ENCODE measurements at places on chromosomes 16 and 17. TPM values are rescaled to one million over a fixed set of nuclear protein-coding genes. Genes with fewer than 3 reads are reported as not detected.

The HSD17B1 gene
- total RNA-seq: 0.39 TPM

The CHRNE gene
- total RNA-seq: 49.3 TPM

The DOC2A gene
- total RNA-seq: not detected

The SMIM22 gene
- total RNA-seq: not detected

The ARHGDIG gene
- 5.9 TPM for total RNA-seq

The IFT20 gene
- 15.6 TPM for total RNA-seq

The MGRN1 gene
- 35.6 TPM for total RNA-seq

The KATNB1 gene
- total RNA-seq: 11.7 TPM

The SLC6A2 gene
- total RNA-seq: not detected

The HEATR9 gene
- not detected for total RNA-seq

GRCh38 chr16:70706948-70707465, 21.2 kb upstream of the MTSS2 start:
- no peak for DNase-seq

GRCh38 chr16:85567101-85567866, 45.8 kb upstream of the GSE1 start:
- no peak for DNase-seq

GRCh38 chr16:4271176-4272113, 1.4 kb downstream of the TFAP4 start:
- DNase-seq: peak; percentile 93

GRCh38 chr17:8292639-8293395, 2.4 kb downstream of the SLC25A35 start:
- no peak for DNase-seq

DNA sequence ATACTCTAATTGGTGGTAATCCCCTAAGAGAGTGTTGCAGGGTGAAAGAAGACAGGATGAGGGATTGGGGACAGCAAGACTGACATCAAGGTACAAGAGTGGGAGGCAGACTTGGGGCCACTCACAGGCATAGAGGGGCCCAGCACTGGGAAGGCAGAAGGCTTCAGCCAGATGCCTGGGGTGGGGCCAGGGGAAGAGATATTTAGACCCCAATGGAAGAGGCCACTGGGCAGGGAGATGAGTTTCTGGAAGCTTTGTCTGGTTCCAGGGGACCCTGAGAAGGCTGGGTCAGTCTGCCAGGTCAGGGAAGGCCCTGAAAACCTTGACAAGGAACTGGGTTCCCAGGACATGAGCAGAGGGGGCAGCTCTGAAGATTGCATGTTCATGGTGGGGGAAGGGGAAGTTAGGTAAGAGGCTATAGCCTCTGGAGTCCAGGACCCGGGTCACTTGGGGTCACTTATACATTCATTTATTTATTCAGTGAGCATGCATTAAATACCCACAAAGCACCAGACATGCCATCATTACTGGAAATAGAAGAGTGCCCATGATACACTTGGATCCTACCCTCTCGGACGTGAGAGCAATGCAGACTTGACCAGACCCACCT, 92.9 kb downstream of the TMEM132E start:
- DNase-seq: peak; percentile 42

- no peak for DNase-seq
Measured at GRCh38 chr17:75832164-75832651, 12.0 kb downstream of the UNC13D start.

GRCh38 chr16:75192606-75193264, 14.2 kb downstream of the CTRB2 start:
- no peak for DNase-seq

DNA sequence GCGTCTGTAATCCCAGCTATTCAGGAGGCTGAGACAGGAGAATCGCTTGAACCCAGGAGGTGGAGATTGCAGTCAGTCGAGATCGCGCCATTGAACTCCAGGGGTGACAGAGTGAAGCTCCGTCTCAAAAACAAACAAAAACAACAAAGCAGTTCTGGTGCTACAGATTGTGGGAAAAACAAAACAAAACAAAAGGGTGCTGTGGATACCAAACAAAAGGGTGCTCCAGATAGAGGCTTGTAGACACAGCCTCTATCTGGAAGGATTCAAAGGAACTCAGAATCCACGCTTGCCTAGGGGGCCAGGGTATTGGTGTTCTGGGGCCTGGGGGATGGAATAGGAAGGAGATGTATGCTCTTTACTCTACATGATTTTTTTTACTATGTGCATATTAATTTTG, 2.5 kb downstream of the MYLK3 start:
- no peak for DNase-seq

DNA sequence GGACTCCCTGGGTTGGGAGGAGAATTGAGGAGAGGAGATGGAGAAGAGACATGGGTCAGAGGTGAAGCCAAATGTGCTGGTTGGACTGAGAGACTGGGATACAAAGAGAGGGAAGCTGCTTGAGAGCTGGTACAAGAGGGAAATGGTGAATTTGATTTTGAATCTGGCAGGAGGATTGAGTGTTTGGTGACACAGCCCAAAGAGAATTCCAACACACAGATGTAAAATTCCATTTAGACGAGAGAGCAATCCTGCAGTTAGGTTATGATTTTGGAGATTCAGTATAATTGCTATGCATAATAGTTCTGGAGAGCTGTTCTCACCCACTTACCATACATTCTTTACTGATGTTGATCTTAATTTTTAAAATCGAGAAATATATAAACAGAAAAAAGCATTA, 57.7 kb downstream of the HSD17B2 start:
- DNase-seq: no peak

DNA sequence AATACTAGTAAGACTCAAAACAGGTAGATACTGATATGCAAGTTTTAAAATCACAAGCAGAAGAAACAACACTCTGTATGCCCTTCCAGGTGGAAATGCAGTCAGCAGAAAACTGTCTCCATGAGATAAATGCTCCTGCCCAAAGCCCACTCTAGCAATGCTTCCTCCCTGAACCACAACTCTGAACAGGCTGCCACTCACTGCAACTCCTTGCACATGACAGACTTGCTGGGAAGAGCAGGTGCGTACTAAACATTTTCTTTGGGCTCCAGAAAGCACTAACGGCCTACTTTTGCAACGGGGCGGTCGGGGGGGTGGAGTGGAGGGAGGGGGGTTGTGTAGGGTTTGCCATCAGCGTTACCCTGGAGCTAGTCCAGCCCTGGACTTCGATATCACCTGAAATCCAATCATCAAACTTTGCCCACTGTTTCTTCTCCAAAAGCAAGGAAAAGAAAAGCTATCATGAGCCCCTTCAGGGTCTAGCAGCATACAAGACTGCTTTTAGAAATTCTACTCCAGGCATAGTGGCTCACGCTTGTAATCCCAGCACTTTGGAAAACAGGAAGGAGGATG, 46.1 kb downstream of the ANKRD11 start:
- no peak for DNase-seq

DNA sequence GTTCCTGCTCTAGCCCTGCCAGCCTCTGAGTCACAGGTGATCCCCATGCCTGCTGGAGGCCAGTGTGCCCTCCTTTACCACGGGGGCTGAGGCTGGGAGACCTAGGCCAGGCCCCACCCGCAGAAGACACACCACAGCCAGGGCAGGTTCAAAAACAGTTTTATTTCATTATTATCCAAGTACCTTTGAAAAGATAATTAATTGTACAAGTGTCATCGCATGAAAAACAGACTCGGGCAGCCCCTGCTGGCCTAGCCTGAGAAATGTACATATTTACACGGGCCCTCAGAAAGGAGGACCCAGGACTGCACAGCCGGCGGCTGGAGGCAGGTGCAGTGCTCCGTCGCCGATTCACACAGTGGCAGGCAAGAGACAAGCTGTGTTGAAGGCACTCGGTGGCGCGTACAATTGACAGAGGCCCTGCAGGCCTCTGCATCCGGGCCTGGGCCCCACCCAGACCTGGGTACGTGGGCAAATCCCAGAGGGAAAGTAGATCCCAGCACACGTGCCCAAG, 4.4 kb downstream of the PDIA2 start:
- DNase-seq: no peak

DNA sequence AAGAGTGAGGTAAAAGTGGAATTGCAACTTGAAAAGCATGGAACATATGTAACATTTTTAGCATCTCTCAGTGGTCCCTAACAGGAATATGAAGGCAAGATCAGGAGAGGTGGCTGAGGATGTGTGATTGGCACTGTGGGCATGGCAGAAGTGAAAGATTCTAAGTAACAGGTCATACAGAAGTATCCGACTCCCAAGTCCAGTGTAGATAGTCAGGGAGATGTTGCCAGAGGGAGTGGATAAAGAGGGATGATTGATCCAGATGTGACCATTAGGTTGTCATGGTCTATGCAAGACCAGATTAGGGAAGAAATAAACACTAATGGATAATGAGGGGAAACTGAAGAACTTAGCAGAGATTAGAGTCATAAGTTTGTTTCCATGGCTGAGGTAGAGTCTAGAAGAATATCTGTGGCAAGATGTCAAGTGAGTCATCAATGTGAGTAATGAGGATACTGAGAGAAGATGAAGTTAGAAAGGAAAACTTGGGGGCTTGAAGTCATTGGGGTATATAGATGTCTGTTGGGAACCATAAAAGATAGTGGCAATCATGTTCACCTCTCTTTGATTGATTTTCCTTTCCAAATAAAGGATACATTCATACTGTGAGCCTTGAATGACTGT, 23.9 kb upstream of the CAPNS2 start:
- no peak for DNase-seq

DNA sequence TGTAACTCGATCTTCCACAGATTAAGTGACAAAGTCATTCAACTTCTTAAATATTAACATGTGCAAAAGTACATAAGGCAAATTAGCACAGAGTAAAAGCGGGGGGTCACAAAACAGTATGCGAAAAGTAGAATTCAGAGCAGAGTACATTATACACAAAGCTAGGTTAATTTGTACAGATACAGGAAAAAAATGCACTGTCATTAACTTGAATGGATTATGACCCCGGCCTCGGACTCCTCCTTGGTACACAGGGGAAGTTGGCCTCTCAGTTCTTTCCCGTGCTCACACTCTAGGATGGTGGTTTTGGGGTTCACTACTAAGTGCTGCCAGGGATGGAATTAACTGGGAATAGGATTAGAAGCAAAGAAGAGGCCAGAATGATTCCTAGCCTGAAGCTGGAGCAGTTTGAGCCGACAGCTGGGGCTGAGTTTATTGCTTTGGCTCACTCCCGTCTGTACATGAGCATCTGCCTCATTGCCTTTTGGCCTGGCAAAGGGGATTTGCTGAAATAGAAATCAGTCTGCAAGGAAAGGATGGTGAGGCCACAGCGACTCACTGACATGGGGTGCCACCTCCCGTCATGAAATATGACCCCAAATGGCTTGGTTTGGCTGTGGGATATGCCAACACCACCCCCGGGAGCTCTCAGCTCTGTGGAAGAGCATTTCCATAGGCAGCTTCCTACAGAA, 23.6 kb downstream of the NTN1 start:
- no peak for DNase-seq

GRCh38 chr16:84136331-84137125, 8.4 kb downstream of the HSDL1 start:
- no peak for DNase-seq

GRCh38 chr17:79997011-79997660, 38.5 kb downstream of the TBC1D16 start:
- DNase-seq: no peak

- no peak for DNase-seq
Measured at GRCh38 chr16:81940781-81941560, 70.3 kb downstream of the SDR42E1 start.

DNA sequence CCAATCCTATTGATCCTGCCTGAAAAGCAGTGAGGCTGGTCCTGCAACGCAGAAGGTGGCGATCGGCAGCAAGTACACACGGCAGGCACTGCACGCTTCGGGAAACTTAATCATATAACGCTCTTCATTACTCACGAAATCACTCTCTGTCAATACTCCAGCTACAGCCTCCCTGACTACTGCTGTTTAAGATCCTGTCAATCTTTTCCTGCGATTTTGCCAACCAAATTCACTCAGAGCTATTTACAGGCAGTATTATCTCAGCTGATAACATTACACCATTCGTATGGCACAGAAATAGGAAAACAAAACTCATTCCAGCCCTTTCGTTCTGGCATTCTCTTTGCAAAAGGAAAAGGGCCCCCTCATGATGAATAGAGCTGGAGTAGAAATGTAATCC, 262.4 kb upstream of the CDH8 start:
- DNase-seq: no peak

GRCh38 chr16:84514295-84514873, 9.9 kb upstream of the MEAK7 start:
- DNase-seq: no peak

DNA sequence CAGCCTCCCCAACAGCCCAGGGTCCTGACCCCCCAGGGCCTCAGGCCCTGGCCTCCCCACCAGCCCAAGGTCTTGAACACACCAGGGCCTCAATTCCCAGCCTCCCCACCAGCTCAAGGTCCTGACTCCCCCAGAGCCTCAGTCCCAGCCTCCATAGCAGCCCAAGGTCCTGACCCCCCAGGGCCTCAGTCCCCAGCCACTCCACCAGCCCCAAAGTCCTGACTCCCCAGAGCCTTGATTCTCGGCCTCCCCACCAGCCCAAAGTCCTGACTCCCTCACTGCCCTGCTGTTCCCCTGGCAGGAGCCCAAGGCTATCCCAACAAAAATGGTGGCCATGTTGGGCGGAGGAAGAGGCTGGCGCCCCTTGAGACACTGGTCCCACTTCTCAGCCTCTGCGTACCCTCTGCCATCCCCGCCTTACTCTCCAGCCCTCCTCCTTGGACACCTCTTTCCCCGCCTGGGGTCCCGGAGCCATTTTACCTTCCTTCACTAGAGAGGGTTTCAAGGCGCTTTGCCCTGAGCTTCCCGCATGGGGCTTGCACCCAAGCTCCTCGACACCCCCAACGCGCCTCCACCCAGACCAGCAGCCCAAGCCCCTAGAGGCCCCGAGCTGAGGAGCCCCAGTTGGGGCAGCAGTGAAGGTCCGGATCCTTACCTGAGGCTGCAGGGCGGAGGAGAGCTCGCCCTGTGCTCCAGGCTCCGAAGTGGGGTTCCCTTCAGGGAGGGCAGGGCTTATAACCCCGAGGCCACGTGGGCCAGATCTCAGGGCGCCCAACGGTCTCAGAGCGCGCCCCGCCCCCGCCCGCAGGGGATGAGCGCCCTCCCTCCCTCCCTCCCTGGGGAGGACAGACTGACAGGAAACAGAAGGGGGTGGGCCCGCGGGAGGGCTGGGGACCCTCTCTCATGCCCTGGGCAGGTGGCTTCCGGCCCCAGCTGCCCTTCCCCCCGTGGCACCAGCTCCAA, 3.5 kb upstream of the TSPOAP1 start:
- DNase-seq: no peak

GRCh38 chr16:66169817-66170216, 196.7 kb upstream of the CDH5 start:
- peak; percentile 28 for DNase-seq

DNA sequence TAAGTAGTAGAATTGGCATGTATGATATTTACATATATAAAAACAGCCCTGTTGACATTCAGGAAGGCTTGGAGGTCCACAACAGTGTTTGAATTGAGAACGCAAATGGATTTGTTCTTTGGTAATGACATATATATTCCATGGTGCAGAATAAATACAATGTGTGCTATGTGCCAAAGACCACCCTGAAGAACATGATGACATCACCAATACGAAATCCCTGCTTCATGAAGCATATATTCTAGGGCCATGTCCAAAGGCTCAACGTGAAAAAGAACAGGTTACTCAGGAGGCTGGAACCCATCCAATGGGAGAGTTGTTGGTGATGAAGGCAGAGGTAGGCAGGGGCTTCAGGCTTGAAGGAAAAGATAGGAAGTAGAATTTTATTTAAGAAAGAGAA, 423.9 kb upstream of the MAF start:
- DNase-seq: no peak
